ENCODE measurements at places on chromosomes 6 and 20.
A peak's percentile ranks its signal among the peaks of the same experiment; 100 is the strongest.

- peak; percentile 8 for DNase-seq
These were observed 276.3 kb downstream of the PAX1 start for GRCh38 chr20:21981597-21982344.

DNA sequence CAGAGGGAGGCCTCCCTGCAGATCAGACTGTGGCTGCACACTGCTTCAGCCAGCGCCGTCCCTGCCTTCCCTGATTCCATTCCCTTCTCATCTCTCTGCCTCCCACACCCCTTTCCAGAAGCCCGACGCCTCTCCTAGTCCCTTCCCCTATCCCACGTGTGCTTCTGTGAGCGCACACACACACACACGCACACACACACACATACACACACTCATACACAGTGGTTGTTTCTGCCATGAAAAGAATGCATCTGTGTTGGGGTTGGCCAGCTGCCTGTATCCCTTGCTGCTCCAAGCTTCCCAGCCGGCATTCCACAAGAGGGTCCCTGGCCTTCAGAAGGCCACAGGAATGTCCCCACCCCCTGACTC, 51.7 kb downstream of the MOCS1 start:
- peak; percentile 80 for DNase-seq

DNA sequence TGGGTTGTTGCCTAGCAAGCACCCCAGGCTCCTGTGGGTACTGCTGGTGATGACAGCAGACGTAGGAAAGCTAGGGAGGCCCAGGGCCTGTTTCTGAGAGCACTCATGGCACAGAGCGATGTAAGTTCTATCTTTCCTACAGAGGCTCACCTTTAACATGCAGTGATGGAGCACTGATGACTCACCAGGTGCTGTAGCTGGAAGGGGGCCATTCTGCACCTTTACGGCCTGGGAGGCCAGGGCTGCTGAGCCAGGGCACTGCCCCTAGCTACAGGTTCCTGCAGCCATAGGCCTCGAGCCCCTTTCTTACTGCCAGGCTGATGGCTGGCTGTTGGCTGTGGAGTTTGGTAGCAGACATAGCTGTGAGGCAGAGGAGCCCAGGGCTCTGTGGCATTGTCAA, 31.1 kb upstream of the GPR6 start:
- no peak for DNase-seq

DNA sequence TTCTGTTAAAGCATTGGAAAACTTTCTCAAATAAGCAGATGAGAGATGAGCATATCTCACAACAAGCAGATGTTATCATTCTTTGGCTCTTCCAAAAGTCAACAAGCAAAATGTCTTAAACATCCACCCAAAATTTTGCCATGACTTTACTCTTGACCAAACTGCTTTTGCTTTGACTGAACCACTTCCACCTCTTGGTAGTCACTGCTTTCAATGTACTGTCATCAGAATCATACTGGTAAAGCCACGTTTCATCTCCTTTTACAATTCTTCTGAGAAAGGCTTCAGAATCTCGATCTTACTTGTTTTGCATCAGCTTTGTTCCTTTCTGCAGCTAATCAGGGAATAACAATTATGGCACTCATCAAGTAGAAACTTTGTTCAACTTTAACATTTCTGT, 498.5 kb upstream of the GJE1 start:
- no peak for DNase-seq

GRCh38 chr20:19515074-19515473, 243.0 kb upstream of the RIN2 start:
- no peak for DNase-seq

- DNase-seq: no peak
These were observed 62.3 kb upstream of the TMEM181 start for GRCh38 chr6:158497620-158498019.

Measured in GM04503 (cell line).